Fibroblast of upper back skin (primary cell): ENCODE measurements at places on chromosomes 5 and 9.

- DNase-seq = no peak
Measured at GRCh38 chr9:121232251-121232650, 30.6 kb upstream of the RAB14 start.

DNA sequence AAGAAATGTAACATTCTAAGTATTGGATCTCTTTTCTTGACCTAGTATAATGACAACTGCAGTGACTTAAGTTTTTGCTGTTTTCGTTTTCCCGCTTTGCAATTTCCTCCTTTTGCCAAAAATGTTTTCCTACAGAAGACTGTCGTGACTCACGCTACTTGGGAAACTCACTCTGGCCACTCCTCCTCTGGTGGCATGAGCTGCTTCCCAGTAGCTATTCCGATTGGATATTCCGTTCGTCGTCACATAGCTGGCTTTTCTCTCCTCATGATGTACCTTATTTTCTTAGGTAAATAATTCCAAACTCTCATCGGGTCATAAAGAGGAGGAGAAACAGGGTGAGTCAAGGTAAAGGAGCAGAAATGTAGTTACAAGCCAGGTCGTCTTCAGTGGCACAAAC is 64.9 kb downstream of the GOLPH3 start:
- DNase-seq = no peak

DNA sequence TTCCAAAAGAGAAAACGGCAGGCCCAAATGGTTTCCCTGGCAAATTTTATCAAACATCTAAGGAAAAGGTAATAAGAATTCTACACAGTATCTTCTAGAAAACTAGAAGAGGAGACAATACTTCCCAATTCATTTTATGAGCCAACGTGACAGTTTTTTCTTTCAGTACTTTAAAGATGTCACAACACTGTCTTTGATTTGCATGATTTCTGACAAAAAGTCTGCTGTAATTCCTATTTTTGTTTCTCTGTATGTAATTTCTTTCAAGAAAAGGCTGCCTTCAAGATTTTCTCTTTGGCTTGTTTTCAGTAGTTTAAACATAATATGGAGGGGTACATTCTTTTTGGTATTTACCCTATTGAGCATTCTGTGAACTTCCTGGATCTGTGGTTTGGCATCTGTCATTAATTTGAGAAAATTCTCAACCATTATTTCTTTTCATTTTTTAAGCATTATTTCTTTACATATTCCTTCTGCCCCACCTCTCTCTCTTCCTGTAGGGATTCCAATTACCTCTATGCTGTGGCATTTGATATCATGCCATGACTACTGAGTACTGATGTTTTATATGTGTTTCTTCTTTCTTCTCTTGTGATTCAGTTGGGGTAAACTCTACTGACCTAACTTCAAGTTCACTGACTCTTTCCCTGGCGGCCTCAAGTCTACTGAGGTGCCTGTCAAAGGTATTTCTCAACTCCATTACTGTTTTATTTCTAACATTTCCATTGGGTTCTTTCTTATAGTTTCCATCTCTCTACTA is 32.2 kb downstream of the ANKS6 start:
- DNase-seq = peak; percentile 57

GRCh38 chr5:148697180-148697808 is 43.0 kb upstream of the HTR4 start:
- DNase-seq = peak; percentile 11

DNA sequence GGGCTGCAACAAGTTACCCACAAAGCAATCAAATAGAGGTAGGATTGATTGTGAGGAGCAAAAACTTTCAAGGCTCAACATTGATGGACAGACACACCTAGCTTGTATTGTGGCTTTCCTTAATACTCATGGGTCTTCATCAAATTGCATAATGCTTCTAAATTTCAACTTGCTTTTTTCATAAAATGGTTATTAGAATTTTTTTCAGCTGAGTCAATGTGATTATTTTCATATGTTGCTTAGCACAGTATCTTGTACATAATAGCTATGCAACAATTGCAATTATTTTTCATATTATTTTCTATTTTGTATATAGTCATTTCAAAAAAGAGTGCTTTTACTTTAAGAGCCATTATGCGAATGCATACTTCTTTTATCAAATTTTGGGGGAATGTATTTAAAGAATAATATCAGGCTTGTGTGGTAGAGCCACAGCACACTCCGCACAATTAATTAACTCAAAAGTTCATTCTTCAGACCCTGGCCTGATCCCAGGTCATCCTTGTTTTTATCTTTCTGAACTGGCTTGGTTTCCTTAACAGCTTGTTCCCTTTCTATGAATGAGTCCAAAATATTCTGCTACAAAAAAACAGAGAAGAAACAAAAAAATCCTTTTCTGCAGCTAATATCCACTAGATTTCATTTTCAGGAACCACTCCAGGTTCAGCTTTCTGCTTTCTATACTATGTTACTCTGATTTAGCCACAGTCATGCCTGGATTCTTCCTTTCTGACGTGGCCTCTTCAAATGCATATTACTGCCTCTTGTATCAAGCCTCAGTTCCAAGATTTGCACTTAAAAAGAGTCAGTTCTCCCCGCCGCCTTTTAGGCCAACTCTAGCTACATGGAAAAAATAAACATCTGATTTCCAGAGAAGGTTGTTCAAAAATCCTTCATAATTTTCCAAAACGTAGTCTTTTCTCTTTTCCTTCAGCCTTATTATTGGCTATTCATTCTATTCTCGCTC is 45.3 kb upstream of the CDH9 start:
- peak; percentile 50 for DNase-seq

GRCh38 chr5:19519448-19519847 is 468.6 kb downstream of the CDH18 start:
- DNase-seq = no peak

DNA sequence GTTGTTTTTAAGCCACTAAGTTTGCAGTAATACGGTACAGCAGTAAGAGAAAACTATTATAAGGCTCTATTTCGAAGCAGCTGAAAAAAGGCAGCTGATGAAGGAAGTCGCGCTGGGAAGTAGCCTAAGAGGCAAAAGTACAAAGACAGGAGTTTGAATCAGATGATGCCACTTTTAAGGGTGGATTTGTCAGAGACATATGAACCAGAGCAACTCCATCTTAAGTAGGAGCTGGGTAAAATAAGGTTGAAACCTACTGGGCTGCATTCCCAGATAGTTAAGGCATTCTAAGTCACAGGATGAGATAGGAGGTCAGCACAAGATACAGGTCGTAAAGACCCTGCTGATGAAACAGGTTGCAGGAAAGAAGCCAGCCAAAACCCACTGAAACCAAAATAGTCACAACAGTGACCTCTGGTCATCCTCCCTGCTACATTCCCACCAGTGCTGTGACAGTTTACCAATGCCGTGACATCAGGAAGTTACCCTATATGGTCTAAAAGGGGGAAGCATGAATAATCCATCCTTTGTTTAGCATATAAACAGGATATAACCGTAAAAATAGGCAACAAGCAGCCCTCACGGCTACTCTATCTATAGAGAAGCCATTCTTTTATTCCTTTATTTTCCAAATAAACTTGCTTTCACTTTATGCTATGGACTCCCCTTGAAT is 91.8 kb upstream of the PRSS3 start:
- DNase-seq = no peak
